ENCODE measurements at places on chromosomes 4 and X.
A peak's percentile ranks its signal among the peaks of the same experiment; 100 is the strongest.

- no peak for DNase-seq
These were observed 7.4 kb downstream of the ARHGAP10 start for GRCh38 chr4:147739239-147739823.

GRCh38 chr4:825971-826330, at the start of gene CPLX1:
CPLX1 (minus strand) TSS chr4:826129; CDS start chr4:824522, 1,607 bp downstream.
- no peak for DNase-seq

- no peak for DNase-seq
These were observed 11.9 kb downstream of the RPS6KA3 start for GRCh38 chrX:20254712-20255299.

- DNase-seq, result no peak
These were observed 116.6 kb downstream of the ATXN3L start for GRCh38 chrX:13203271-13203670.

DNA sequence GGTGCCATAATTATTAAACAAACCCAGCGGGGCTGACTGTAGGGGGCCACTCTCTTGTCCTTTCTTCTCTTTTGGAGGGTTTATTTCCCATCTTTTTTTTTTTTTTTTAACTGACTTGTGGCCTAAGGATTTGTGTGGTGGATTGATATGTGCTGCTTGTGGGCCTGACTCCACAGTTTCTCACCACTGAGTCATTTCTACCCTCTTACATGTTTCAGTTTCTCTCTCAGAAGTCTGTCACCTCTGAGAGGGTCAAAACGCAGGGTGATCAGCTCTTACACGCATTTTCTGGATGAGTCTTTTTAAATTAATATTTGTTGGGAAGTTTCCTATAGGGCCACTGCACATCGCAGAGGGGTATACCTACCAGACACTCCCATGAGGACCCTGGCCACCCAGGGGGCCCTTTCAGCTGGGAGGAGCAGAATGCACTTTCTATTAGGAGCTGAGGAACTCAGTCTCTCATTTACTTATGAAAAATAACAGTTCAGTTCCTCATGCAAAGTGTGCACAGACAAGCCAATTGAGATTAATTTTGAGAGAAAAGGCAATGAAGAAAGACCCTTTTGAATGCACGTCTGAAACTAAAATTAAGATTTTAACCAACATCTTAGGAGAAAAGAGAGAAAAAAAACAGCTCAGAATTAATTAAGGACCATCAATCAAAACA, 407.9 kb downstream of the TECRL start:
- DNase-seq, result no peak

GRCh38 chrX:130179170-130179569, 7.4 kb downstream of the RAB33A start:
- DNase-seq, result no peak

GRCh38 chrX:147498796-147499195, 412.9 kb upstream of the FMR1 start:
- DNase-seq, result no peak

GRCh38 chr4:7768736-7769135, 170.9 kb downstream of the AFAP1 start:
- no peak for DNase-seq

DNA sequence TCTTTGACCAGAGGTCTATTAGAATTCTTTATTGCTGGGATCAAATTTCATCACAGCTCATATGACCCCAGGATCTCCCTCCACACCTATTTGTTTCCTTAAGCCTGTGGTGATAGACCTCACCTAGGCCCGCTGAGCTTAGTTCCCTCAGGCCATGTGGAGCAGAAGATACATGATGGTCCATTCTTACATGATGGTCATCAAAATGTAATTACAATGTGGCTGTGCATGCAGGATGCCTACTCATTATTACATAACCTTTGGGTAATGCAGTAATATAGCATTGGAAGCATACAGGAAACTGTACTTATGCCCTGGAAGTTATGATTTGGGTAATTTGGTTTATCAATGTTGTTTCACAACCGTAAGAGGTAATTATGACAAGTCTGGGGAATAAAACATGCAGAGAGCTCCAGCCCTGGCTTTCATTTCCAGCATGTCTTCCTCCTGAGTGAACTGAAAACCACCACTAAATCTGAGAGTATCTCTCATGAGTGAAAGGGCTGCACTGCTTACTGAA, 67.0 kb upstream of the AGA start:
- DNase-seq, result no peak

DNA sequence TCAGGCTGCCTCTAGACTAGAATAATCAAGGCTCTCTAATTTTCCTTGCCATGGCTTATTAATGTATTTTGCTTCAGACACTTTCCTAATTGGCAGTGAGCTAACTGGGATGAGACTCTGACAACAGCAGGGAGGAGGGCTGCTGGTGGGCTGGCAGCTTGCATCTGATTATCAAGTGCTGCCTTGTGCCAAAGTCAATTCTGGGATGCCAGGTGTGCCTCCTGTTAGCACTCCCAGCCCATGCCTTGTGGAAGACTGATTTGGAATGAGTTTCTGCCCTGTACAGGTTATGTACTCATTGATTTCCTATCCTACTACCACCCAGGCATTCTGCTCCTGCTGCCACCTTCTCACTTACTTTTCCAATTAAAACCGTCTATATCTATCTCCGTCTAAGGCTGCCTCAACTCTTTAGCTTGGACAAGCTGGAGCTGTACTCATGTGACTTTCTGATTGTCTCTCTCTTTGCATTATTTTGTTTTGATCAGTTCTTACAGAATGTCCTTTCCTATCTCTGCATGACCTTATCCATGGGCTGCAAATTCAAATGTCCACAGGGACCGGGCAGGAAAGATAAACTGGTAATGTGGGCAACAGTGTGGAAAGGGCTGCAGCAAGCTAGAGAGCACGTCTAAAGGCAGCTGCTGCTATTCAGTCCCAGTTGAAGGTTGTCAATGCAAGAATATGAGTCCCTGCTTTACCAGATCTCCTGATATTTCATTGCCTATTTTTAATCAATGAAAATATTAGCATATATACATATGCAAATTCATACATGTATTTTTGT, 112.6 kb downstream of the GABRA2 start:
- DNase-seq, result no peak

DNA sequence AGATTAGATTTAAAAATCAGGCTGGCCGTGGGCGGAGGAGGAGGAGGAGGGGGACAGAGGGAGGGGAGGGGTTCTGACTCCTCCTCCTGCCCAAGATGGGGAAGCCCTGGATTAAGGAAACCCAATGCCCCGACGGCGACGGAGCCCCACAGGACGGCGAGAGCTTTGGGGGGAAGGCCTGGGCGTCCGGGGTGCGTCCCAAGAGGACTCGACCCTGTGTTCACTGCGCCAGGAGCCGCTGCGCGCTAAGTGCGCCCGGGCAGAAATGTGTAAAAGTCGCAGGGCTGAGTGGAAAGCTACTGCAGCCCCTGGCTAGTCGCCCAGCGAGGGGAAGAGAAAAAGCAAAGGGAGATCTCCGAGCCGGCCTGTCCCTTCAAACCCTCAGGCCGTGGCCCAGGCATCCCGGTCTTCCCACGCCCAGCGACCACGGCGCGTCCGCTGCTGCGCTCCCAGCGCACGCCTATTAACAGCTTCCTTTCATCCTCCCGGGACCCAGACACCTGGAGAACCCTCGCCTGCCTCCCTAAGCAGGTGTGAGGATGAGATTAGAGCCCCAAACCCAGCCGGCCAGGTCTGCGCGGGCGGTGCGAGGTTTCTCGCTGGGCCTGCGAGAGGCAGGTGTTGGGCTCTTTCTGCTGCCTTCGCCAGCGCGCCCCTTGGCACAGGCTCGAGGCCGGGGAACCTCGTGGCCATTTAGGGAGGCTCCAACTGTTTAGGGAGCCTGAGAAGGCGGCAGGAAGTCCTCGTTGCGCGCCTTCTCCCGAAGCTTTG, 1.4 kb upstream of the RPS6KA3 start:
- peak; percentile 1 for DNase-seq

- no peak for DNase-seq
These were observed 17.1 kb upstream of the ARHGEF6 start for GRCh38 chrX:136797787-136798186.

GRCh38 chrX:130025256-130025655, 42.8 kb downstream of the BCORL1 start:
- DNase-seq, result no peak

Data from effector CD8-positive, alpha-beta T cell (primary cell).